ENCODE measurements at places on chromosomes 5 and 9.

DNA sequence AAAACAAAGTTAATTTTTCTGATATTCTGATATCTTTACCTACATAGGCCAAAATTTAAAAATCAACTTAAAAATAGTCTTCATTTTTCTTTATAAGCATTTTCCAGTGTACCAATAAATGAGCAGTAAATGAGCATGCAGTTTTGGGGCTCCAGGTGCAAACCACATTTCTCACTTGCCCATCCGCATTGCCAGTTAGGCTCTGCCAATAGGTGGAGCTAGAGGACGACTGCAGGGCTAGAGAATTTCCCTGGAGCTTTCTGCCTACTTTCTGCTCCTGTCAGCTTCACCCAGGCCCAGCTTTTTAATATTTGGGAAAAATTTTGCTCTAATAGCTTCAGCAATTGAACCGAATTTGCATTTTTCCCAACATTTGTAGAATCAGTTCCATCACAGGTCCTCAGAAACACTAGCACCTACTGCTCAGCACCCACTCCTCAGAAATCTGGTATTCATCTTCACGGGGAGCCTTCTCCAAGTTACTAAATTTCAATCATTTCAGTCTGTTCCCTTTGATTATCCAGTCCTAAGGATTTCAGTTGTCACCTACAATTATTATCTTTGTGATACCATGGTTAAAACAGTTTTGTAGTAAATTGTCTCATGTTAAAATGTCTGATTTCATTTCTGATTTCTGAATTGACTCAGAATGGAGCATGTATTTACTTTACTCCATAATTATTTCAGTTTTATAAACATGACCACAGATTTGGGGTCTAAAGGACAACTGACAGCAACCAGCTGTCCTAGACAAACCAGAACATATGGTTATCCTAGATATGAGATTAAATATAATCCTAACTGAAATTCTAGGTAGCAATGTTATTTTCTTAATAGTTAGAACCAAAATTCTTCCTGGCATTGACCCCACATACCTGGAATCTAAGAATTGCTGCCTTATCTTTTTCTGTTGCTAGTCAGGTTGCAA lies 104.6 kb upstream of the FAM174A start:
- peak; percentile 30 for DNase-seq

- no peak for DNase-seq
Observed at GRCh38 chr5:119332978-119333401, 22.8 kb upstream of the TNFAIP8 start.

DNA sequence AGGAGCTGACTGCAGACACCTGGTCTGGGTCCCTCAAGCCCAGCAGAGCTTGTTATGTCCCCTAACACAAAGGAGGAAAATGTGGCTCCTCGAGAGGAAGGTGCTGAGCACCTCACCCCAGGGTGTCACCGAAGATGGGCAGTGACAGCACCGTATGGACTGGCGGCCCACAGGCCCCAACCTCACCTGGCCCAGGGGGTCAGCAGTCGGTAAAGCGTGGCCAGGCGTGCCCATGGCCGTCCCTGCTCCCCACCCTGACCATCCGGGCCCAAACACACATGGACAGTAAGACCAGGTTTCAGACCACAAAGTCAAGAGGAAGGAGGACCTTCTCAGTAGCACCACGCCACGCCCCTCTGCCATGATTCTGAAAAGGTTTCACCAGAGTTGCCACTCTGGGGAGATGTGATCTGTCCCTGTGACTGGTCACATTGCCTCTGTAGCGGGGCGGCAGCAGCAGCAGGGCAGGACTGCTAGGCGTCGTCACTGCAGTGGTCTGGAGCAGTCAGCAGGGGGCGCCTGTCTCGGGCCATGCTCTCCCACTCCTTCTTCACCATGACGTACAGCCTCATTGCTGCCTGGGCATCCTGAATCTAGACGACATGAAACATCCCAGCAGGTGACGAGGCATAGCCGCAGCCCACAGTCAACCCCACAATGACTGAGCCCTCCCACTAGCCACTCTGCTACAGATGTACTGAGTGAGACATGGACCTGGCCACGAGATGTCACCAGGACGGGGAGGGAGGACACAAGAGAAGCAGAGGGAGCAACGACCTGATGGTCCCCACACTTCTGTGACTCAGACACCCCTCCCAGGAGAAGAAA lies 11.1 kb downstream of the REXO4 start:
- DNase-seq, result peak; percentile 85

GRCh38 chr5:98639274-98639673 lies 134.2 kb upstream of the RGMB start:
- DNase-seq, result no peak

DNA sequence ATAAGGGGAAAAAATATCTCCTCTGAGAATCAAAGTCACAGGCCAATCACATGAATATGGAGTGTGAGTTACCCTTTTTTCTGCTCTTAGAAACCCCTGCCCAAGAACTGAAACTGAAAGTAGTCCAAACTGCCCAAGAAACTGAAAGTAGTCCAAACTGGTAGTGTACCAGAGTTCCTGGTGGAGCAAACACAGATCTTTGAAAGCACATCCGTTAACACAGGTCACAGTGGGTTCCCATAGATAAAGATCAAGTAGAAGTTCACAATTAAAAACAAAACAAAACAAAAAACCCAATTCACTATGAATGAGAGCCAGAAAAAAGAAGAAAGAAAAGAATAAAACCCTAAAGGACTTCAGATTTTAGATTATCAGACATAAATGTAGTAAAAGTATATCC lies 332.4 kb upstream of the EFNA5 start:
- no peak for DNase-seq

DNA sequence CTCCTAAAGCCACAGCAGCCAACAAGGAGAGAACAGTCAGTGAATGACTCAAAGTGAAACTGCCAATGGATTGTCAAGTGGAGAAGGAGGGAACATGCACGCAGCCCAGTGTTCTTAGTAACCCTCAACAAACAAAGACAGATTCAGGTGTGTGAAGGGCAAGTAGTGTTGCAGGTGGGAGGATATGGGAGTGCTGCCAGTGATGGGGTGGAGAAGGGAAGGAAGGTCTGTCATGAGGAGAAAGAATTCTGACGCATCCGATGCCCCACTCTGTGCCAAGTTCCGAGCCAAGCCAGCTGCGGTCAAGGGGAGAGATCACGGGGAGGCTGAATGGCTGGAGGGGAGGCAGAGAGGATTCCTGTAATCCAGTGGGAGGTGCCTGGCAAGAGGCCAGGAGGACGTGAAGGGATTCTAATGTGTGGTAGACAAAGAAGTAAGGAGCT lies 56.5 kb downstream of the CAST start:
- no peak for DNase-seq

DNA sequence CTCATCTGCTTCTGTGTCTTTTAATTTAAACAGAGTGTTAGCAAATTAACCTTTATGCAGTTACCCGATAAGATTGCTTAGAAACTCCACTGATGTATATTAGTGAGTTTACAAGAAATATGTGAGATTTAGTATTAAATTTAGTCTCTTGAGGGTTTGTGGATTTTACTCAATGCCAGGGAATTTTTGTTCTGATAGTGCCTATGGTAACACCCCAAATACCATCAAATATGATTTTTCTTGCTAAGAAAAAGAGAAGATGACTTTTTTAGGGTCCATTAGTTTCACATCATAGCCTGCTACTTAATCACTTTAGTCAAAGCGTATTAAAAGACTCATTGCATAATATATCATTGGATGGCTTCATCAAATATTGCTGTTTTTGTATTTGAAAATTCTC lies 224.9 kb downstream of the PCSK5 start:
- no peak for DNase-seq

GRCh38 chr9:6305954-6306563 lies 22.1 kb upstream of the TPD52L3 start:
- no peak for DNase-seq

DNA sequence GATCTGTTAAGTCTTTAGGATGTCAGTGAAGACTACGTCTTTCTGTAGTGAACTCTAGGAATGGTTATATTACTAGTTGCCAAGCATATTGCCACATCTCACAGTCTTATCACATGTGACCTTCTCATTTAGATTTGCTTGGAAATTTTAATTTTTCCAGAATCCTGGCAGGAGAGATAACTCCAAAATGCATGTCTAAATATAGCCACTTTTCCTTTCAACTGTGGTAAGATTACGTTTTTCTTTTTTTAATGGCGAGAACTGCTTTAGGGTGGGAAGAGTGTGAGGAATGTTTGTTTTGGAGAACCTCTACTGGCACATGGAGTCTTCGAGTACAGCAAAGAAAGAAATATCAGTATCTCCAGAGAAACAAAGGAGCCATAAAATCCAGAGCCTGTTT lies 91.7 kb upstream of the ADAMTSL1 start:
- DNase-seq, result no peak

DNA sequence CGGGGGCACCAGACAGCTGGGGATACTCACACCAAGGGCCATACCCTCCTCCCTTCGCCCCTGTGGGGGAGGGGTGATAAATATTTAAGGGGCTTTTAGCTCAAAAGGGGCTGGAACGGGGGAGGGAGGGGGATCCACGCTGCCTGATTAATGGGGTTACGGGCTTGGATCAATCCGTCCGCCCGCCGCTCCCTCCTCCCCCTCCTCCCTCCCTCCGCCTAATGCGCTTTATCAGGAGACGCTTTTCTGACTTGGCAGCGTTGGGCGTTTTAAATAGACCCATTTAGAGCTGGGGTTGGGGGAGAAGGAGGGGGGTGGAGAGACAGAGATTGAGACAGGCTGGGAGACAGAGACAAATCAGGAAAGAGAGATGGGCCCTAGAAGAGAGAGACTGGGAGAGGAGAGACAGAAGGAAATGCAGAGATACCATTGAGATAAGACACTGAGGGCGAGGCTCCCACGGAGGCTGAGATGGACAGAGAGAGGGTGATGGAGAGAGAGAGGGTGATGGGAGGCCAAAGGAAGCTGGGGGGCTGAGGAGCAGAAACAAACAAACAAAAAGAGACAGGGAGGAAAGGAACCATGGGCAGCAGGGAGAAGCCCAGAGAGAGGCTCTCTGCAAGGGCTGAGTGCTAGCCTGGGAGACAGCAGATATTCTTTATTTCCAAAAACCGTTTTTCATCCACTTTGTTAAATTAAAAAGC lies 10.3 kb downstream of the CNTFR start:
- DNase-seq, result no peak

- DNase-seq, result no peak
Observed at GRCh38 chr5:53369681-53370080, 110.7 kb upstream of the FST start.

GRCh38 chr5:34833976-34834793 lies 4.8 kb upstream of the TTC23L start:
- no peak for DNase-seq

DNA sequence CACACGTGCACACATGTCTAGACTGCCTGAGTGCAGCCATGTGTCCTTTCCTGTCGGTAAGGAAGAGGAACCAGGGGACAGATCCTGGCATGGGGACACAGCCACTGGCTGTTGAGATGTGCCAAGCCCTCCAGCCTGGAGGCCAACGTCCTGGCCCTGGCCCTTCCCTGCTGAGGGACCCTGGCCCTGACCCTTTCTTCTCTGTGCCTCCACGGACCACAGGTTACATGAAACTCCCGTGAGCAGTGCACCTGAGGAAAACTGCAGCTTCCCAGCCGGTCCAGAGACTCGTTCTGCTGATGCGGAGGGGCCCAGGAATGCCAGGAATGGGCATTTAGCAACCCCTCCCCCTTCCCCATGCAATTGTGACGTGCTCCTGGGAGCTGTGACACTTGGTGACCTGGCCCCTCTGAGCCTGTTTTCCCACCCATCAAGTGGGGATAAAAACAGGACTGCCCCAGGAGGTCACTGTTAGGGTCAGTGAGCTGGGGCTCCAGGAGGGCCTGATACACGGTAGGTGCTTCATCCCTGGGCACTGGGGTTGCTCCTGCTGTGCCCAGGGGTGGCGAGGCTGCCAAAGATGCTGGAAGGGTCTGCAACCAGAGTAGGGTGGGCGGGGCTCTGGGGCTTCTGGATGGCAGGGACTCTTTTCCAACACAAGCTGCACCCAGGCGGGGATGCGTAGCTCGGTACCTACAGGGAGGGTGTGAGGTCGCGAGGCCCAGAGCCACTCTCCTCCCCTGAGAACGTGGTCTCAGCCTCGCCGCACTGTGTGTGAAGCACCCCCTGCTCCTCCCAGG lies 151.5 kb downstream of the C9orf50 start:
- no peak for DNase-seq

GRCh38 chr9:113520109-113520642 lies 56.6 kb downstream of the RGS3 start:
- DNase-seq, result no peak

- DNase-seq, result no peak
Observed at GRCh38 chr5:125408448-125409233, 662.2 kb upstream of the ZNF608 start.

- no peak for DNase-seq
Observed at GRCh38 chr9:1531424-1531823, 481.3 kb downstream of the DMRT2 start.

DNA sequence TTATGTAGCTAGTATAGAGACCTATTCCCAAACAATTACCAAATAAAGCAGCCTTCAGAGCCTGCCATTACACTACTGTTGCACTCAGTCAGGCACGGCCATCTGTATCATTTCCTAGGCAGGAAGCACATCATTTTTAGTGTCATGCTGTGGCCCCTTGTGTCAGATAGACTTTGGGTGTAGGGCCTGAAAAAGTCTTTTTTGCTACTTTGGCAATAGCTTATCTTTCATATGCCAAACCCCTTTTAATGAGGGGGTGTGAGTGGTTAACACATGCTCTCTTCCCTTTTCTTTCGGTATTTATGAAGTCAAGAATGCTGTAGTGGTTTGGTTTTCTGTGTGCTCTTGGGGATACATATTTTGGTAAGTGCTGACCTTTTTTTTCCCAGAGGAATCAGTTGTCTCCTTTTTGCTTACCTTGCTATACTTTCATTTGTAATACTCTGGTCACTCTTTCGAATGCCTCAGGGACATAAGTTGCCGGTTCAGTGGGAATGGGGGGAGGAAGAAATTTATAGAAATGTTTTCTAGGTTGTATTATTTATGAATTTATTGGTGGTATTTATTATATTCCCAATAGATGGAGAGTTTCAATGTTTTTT lies 209.8 kb downstream of the CSNK1G3 start:
- DNase-seq, result no peak

- no peak for DNase-seq
Observed at GRCh38 chr5:95563367-95563766, 8.5 kb downstream of the ARSK start.

- no peak for DNase-seq
Observed at GRCh38 chr5:44565360-44565759, 176.1 kb upstream of the FGF10 start.

- DNase-seq, result peak; percentile 56
Observed at GRCh38 chr5:133930061-133930812, 38.2 kb downstream of the C5orf15 start.

DNA sequence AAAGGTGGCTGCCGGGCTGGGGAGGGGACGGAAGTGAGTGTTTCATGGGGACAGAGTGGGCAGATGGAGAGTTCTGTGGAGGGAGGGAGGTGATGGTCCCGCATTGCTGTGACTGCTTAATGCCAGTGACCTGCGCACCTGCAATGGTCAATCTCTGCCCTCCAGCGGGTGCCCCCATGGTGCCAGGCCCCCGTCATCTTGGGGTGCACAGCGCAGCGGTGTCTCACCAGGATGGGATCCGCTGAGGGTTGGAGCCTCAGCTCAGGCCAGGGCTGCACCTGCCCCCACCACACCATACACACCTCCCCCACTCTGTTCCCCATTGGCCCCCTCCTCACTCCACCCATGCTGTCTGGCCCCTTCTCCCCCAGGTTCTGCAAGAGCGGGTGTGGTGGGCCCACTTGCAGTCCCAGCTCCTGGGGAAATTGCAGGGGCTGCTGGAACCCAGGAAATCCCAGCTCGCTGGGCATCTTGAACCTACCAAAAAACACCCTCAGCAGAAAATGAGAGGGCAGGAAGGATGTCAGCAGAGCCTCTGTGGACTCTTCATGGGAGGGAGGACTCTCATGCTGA lies 12.1 kb upstream of the CAMSAP1 start:
- DNase-seq, result no peak

- no peak for DNase-seq
Observed at GRCh38 chr5:39661026-39661779, 236.4 kb upstream of the DAB2 start.

Data from stimulated activated CD4-positive, alpha-beta T cell treated with anti-CD3 and anti-CD28 coated beads, Interleukin-4, amount 100 ng/mL, for 48 hours (primary cell).